ENCODE measurements at places on chromosomes 11 and 22. TPM values are rescaled to one million over a fixed set of nuclear protein-coding genes. Genes with fewer than 3 reads are reported as not detected.

Gene GPHA2
- not detected for total RNA-seq

Gene SCN3B
- 2.6 TPM for total RNA-seq

Gene PDE2A
- 71.9 TPM for total RNA-seq

Gene CCDC116
- total RNA-seq, result 0.31 TPM

Gene HEPHL1
- total RNA-seq, result not detected

Gene SELENOM
- total RNA-seq, result 221 TPM

Gene TMPRSS4
- not detected for total RNA-seq

Gene APOA5
- not detected for total RNA-seq

Gene FADS1
- 49.1 TPM for total RNA-seq

Gene CHID1
- 90.5 TPM for total RNA-seq

DNA sequence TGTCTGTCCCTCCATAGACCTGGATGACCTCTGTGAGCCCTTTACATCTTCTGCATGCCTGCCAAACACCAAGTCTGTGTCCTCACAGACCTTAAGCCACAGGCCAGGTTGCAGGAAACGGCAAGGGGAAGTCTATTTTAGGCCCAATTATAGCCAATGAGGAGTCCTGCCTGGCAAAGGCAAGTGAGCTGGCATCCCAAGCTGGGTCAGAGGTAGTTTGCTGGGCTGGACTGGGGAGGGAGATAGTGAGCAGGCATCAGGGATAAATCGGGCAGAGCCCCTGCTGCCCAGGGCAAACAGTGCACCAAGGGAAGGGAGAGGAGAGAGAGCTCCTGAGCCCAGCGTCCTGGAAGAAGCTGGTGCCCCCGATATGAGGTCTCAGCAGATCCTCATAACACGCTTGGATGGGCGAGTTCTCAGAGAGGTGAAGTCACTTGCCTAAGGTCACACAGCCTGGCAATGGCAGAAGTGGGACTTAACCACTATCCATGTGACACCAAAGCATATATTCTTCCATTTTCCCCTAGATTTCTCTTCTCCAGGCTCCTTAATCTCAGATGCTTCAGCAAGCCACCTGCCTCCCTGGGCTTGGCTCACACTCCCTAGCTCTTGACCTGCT lies 3.7 kb upstream of the RELT start:
- no peak for DNase-seq

- no peak for DNase-seq
Observed at GRCh38 chr11:132681971-132682370, 850.3 kb downstream of the OPCML start.

DNA sequence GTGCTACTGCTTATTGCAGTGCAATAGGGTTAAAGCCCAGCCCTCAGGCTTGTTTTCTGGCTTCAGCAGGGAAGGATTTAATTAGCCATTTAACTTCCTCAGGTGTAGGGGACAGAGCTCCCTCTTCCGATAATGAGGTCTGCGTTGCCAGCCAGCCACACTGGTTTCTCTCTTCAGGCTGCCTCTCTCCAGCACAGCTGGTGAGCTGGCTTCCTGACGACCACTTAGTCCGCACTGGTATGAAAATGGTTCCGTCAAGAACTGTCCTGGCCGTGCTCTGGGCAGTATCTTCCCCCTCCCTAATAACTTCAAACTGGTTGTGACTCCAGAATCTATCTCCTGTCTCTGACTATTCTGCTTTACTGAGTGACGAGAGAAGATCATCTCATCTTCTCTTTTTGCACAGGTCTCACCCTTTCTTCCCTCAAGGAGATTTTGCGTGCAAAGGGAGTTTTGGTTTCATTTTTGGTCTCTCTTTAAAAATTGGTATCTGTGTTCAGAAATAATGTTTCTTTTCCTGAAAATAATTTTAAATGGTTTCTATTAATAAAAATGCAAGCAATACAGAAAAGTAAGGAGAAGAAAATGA lies 49.2 kb downstream of the CNTN5 start:
- no peak for DNase-seq

DNA sequence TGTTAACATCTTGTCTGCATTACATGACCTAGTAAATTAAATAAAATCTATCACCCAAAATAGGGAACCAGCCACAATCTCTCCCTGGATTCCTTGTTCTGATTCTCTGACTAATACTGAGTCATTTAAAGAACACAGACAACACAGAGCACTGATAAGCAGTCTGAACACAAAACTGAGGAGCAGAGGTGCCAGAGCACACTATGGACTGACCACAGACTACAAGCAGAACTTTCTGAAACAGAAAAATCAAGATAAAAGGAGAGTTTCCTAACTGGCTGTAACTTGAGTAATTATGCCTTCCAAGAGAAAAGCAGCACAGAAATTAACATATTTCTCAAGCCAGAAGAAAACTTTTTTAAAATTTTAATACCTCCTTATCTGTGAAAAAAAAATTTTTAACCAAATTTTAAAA lies 128.8 kb downstream of the SGSM3 start:
- DNase-seq, result no peak

- no peak for DNase-seq
Observed at GRCh38 chr22:46654927-46655595, 34.9 kb downstream of the GRAMD4 start.

GRCh38 chr11:124656774-124657630 lies 16.5 kb downstream of the SIAE start:
- no peak for DNase-seq

DNA sequence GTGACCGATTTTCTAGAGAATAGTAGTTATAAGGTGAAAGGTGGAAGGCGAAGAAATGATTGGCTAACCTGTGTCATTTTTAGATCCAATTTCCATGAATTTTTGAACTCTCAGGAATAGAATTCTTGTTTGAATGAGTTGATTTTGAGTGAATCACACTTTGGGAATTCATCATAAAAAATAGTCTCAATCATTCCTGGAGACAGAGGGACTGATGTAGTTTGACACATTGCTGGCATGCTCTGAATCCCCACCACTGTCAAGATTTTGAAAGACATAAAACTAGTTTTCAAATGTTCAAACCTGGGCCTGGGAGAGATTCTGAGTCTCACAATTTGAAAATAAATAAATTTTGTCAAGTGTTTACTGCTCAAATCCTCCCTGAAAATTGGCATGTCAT lies 861.4 kb upstream of the RAG2 start:
- DNase-seq, result no peak

GRCh38 chr22:37497062-37497599 lies 10.9 kb upstream of the MFNG start:
- DNase-seq, result no peak

DNA sequence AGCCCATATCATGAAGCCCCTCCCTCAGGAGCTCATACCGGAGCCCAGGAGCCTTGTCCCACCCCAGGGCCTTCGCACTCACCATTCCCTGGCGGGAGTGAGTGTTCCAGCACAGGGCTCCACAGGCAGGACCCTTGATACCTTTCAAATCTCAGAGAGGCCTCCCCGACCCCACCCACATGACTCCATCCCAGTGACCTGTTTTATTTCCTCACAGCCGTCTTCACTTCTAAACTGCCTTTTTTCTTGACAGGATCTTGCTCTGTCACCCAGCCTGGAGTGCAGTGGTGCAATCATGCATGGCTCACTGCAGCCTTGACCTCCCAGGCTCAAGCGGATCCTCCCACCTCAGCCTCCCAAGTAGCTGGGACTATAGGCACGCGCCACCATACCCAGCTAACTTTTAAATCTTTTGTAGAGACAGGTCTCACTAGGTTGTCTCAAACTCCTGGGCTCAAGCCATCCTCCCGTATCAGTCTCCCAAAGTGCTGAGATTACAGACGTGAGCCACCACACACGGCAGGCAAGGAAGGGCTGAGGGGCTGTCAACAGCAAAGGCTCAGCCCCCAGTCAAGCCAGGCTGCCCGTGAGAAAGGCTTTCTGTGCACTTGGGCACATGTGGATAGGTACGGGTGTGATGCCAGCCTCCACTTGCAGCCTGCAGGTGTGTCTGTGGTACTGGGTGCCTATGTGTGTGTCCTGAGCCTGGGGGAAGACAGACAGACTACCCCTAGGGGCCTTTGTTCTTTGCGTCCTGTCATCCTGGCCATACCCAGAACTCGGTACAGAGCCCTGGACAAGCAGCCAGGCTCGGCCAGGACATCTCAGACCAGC lies 9.3 kb downstream of the RPL3 start:
- no peak for DNase-seq

GRCh38 chr11:57668434-57668782 lies 494 bp downstream of the ZDHHC5 start:
- no peak for DNase-seq

GRCh38 chr11:17972987-17973386 lies 39.9 kb downstream of the SERGEF start:
- no peak for DNase-seq

DNA sequence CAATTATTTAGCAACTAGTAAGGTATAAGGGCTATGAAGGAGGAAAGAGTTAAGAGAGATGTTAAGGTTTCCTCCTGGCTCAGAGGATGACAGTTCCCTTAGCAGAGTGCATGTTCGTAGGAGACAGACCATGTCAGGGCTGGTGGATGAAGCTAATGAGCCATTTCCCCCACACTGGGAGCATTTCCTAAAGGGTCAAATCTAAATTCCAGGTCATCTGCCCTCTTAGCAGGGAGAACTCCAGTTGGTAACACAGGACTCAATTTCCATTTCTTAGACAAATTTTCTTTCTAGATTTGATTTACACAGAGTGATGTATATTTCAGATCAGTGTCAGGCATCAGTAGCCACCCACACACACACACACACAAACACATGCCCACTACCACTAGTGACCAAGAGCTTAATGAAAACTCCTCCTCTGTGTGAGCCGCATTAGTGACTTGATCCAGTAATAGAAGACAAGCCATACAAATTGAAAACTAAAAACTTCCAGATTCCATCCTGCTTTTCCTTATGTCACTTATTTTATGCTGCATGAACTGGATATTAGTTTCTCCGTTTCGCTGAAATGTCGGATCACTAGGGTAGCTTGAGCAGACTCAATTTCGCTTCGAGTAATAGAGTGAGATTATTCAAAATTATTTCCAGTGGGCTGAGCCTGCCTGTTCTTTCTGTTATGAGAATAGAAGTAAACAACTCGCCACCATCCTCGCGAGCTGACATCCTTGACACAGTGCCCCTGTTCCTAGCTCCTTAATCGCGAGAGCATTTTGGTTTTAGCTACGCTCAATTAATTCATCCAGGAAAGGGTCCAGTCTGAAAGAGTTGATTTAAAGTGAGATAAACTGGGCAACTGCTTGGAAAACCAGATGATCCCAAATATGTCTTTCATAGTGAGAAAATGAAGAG lies 582.6 kb downstream of the SOX6 start:
- DNase-seq, result no peak

- DNase-seq, result no peak
Observed at GRCh38 chr11:89493431-89493830, 2.3 kb upstream of the NOX4 start.

DNA sequence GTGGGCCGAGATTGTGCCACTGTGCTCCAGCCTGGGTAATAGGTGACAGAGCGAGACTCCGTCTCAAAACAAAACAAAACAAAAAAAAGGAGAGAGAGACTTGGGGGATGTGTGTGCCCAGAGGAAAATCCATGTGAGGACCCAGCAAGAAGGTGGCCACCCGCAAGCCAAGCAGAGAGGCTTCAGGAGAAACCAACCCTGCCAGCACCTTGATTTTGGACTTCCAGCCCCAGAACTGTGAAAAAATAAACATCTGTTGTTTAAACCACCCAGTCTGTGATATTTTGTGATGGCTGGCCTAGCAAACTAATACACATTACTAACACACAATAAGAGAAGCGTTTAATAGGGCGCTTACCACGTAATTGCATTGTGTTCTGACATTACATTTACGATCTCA lies 21.2 kb downstream of the TXN2 start:
- DNase-seq, result no peak

DNA sequence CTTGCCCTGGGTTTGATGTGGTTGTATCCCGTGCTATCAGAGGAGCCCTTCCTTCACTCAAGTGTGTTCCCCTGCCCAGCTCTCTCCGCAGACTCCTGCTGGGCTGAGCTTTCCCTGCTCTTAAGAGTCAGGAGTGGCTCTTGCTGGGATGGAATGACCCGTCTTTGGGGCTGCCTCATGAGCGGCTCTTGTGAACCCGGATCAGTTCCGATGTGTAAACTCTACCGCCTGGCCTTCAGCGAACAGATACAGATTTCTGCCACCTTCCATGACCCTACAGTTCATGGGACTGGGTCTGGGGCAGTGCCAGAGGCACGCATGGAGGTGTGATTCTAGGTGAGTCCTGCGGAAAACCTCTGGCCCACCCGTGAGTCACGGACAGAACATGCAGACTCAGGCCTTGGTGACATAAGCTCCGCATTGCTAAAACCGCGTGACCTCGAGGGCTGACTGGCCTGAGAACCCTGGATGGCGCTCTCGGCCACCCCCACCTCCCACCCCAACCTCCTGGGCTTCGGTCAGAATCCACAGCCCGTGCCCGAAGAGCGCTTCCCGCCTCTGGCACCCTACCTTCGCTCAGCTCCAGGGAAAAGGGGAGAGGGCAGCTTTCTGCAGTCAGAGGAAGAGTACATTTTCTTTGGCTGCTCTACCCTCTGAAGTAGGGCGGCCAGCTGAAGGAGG lies 1.3 kb upstream of the ZBTB16 start:
- DNase-seq, result no peak
